ENCODE measurements at places on chromosomes 7 and 10. TPM values are rescaled to one million over a fixed set of nuclear protein-coding genes. Genes with fewer than 3 reads are reported as not detected.

DNA sequence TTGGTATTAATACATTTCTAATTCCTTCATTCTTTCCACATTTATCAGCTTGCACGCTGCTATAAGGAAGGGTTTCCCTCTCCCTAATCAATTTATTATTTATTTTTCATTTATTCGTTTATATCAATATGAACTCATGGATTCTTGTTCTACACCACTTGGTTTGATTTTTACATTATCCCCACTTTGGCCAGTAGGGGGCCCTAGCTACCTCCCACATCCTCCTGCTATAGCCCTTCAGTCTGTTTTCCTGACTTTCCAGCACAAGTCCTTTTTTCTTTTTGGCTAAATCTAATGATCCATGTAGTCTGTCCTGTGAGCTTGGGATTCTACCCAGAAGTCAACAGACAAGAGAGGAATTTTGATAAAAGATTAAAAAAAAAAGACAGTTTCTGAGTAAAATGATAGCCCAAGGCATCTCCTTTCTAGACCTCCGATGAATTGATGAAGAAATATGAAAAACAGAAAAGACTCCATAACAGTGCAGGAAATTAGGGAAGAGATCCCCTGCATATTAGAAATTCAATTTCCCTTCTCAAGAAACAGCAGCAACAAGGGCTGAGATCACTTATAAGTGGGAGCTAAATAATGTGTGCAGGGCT lies 47.7 kb downstream of the LYZL2 start:
- no peak for DNase-seq

DNA sequence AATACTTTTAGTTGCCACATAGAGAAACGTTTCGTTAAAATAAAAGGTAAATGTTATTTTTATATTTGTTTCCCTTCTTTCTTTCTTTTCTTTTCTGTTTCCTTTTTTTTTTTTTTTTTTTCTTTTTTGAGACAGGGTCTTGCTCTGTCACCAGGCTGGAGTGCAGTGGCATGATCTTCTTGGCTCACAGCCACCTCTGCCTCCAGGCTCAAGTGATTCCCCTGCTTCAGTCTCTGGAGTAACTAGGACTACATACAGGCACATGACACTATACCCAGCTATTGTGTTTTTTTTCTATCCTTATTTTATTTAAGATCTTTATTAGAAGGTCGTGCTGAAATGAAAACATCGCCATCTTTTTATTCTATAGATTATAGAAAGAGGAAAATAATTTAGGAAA lies 661.8 kb upstream of the MBL2 start:
- DNase-seq = no peak

GRCh38 chr10:126247446-126247975 lies 140.8 kb downstream of the ADAM12 start:
- no peak for DNase-seq

- no peak for DNase-seq
Measured at GRCh38 chr10:127415901-127416581, 133.1 kb upstream of the NPS start.

The RASSF4 gene
- 6.1 TPM for total RNA-seq

The AEBP1 gene
- total RNA-seq = 219 TPM
